ENCODE measurements at places on chromosomes 3 and 15. TPM values are rescaled to one million over a fixed set of nuclear protein-coding genes. Genes with fewer than 3 reads are reported as not detected.

The GOLGA6L26 gene
- not detected for total RNA-seq

- no peak for DNase-seq
Observed at GRCh38 chr15:78003539-78004008, 73.9 kb downstream of the TBC1D2B start.

GRCh38 chr15:49452595-49452994 lies 29.6 kb downstream of the FGF7 start:
- DNase-seq = no peak

- DNase-seq = peak; percentile 59
Observed at GRCh38 chr3:52088445-52089367, 32.3 kb upstream of the DUSP7 start.

DNA sequence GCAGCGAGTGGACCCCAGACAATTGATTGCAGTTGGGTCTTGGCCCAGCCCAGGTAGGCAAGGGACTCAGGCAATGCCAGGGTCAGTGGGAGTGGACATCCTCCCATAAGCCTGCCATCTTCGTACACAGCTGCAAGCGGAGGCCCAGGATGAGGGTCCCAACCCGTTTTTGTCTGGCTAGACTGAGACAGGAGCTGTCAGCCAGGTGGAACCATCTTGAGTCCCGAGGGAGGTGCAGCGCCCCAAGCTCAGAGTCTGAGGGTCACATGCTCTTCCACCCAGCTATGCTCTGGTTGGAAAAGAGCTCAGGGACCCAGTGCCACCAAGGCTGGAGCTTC lies 22.6 kb upstream of the IP6K2 start:
- no peak for DNase-seq

DNA sequence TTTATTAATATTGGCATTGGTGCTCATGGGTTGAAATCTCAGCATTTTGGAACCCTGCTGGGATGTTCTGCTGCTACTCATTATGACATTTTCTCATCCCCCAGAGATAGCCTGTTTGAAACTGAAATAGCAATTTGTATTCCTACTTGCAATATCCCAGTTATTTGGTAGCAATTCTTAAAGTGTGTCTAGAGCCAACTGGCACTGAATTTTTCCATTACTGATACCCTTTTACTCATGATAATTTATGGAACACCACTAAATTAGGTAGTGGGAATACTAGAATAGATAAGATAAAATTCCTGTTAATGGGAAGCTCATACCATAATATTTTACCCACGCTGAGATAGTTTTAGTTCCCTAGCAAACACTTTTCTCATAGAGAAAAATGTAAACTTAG lies 309.3 kb downstream of the SV2B start:
- no peak for DNase-seq

DNA sequence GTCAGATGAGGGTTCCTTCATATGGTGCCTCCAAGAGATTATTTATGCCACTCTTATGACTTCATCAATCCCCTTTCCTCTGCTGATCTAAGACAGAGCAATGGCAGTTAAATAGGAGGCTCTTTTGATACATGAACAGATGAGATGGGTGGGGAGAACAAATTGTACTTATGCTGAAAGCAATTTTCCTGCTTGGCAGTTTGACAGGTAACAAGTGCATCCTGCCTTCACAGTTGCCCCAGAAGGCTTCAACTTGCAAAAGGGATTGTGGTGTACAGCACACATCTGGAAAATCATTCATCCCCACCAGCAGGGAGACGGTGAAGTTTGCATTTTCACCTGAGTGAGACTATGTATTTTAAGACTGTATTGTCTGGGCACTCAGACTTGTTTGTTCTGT lies 27.3 kb downstream of the ENTPD3 start:
- no peak for DNase-seq

DNA sequence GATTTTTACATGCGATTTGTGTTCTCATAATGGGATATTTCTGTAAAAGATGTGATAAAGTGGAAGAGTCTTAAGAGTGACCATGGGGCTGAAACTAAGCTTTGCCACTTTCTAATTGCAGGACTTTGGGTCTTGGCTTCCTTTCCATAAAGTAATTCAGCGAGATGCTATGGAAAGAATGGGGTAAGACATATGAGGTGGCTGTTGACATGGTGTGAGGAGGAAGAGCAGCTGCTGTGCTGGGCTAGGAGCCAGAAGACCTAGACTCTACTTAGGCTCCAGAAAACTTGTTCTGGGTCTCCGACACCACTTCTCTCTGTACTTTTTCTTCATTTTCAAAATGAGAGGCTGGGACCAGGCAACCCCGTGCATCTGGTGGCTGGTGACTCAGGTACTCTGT lies 654.5 kb upstream of the CFAP20DC start:
- DNase-seq = no peak

DNA sequence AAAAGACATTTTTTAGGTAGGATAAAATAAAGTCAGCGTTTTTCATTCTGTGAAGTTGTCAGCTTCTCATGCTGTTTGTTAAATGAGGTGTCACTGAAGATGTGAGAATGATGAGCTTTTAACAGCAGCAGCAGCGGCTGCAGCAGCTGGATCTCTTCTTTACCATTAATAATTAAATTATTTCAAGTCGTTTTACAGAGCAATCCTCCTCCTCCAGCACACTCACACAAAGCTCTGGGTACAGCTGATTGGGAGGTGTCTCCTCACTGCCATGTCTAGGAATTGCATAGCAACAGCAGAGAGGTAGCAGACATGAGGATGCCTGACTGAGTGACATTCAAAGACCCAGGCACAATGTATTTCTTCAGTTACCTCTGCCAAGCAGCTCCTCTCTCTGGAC lies 46.7 kb upstream of the PLAAT1 start:
- no peak for DNase-seq
